ENCODE measurements at places on chromosomes 4 and X.

GRCh38 chrX:11787564-11787963 is 29.5 kb downstream of the MSL3 start:
- peak; percentile 75 for DNase-seq

DNA sequence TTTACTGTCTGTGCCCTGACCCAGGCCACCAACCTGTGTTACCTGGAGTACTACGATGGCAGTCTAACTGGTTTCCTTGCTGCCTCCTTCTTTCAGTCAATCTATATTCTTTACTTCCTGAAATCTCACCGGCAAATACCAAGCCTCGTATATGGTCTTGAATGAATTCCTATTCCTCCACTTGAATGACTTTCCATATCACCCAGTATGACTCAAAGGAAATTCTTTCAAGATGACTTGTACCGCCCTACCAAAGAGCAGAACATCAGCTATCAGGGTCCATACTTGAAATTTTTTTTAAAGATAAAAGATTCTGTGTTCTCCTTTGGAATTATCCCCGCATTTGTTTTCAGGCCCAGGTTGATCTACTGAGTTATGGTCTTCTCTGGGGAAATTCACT is 378.0 kb downstream of the AFF2 start:
- DNase-seq, result no peak

DNA sequence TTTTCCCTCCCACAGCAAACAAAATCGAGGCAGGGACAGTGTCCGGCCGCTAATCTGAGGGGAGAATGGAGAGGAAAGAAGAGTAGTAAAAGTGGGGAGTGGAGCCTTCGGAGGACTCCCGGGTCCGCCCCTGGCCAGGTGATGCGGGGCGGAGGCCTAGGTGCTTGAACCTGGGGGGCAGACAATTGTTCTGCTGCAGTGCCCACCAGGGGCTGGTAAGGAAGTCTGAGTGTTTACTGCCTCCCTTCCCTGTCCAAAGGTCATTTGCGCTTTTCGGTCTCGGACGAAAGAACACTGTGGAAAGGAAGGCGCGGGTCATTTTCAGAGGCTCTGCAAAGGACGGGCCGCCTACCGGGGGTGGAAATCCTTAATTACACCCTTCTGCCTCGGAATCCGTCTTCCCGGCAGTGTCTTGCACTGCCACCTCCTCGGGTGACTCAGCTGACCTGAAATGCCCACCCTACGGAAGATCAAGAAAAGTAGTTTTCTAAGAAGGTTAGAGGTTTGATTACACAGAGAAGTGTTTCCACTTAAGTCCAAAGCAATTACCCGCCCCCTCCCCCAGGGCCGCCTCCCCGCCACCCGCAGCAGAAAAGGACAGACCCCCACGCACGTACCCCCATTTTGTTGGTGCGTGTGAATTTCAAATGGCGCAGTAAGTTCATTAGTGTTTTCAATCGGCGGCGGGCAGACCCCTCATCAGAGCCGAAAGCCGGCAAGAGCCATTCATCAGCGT is 99.9 kb upstream of the TENM3 start:
- DNase-seq, result no peak

DNA sequence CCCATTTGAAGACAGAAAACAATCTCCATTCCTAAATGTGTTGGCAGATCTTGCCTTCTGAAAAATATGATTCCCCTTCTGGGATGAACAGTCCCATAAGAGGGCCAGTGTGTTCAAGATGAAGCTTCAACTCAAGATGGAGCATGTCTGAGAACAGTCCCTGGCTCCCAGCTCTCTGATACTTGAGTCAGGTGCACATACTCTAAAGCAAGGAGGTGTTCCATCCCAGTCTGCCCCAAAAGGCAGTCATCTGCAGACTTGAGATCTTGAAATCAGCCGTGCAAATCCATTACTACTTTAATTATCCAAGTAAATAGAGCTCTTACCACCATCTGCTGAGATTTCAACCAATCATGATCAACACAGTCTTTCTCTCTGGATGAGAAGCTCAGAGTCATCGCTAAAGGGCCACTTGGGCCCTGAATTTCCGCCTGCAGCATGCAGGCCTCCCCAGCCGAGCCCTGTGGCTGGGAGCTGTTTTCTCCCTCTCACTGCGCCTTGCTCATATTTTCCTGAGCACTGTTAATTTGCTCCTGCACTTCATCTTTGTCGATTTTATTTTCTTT is 22.2 kb downstream of the CCDC149 start:
- no peak for DNase-seq

DNA sequence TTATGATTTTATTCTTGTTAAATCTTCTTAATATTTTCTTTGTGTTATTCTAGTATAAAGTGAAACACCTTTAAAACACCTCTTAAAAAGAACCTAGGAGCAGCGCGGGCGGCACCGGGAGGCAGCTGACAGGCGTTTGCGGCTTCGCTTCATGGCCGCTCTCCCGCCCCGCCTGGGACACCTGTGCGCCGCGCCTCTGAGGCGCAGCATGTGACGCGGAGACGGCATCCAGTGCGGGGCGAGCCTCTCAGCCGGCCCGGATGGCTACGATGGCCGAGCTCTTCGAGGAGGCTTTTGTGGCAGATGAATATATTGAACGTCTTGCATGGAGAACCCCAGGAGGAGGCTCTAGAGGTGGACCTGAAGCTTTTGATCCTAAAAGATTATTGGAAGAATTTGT is 1592.7 kb downstream of the TECRL start:
- no peak for DNase-seq

DNA sequence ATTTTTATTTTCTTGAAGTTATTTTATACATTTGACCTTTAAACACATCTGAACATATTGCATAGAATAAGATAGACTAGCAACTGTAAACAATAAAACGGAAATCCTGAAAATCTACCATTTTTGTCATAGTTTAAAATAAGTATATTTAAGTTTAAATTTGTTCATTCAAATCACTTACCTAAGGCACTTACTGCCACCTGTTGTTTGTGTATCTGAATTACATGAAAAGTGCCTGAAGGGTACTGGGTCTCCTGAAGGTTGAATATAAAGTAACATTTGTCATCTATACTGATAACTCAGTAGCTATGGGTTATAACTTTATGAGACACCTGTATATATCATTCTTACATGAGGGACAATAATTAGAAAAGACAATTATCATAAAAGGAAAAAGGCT is 38.6 kb downstream of the TRPC5 start:
- no peak for DNase-seq

GRCh38 chr4:172786039-172786792 is 382.4 kb upstream of the GALNT7 start:
- DNase-seq, result no peak

DNA sequence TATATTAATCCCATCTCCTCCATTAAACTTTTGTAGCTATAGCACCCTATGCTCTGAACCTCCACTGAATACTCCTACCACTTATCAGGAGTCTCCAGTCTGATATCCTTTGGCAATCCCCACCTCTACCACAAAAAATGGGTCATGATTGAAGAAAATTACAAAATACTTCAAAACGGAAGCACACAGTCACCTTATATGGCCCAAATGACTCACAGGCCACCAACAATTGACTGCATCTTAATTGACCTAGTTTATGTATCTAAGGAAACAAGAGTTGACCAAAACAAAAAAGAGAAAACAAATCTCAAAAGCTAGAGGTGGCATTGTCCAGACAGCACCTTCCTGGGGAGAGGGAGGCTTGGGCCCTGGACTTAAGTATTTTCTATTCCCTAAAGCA is 120.0 kb upstream of the DIAPH2 start:
- no peak for DNase-seq

DNA sequence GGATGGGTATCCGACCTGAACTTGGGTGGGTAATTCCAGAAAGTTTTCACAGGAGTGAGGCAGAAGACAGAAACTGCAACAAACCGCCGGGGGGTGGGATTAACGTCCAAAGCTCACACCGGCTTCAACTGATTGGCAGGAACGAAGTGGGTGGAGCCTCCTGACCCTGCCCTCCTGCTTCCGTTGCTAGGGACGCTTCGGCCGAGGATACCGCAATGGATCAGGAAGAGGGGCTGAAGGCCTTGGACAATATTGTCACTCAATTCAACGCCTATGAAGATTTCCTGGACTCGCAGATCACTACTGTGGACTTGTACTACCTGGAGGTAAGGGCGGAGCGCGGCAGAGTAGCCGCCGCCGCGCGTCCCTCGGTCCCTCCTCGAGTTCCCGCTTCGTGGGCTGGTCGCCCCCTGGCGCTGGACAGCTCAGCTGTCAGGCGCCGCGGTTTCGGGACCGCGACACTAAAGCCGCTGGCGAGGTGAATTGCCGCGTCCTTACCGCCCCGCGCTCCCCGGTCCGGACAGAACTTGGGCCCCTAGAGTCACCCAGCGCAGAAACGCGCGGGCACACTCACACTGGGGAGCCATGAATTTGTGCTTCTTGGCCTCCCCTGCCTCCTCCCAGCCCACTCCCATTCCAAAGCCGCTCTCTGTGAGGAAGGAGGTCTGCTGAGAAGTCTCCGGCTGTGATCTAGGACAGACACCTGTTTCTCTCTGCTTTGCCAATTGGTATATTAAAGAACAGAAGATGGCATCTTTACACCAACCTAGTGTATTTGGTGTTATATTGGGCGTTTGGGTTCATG is at the start of gene CFAP299:
Gene CFAP299 (plus strand): TSS at position 177 of the 805 bp plus-strand sequence.
- DNase-seq, result peak; percentile 79

GRCh38 chrX:41923978-41924683 is 777 bp upstream of the CASK start:
- peak; percentile 35 for DNase-seq

DNA sequence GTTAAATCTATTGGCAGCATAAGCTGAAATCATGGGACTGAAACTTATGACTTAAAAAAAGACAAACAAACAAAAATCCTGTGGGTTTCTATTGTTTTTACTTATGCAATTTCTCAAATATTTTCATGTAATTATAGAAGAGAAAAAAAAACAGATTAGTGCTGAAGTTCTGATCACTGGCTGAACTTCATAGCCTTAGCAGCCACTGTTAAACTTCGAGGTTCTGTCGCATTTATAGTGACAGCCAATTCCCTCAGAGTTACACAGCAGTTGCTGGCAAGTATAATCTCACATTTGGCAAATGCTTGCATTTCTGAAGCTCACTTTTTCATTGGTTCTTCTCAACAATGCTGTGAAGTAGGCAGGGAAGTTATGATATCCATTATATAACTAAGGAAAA is 748.9 kb upstream of the MAGEB2 start:
- peak; percentile 2 for DNase-seq
